Lower lobe of right lung (tissue), 2 donors: ENCODE measurements at places on chromosomes 6 and 20. TPM values are rescaled to one million over a fixed set of nuclear protein-coding genes. Genes with fewer than 3 reads are reported as not detected.

Gene GHRH
- not detected for total RNA-seq

Gene SPATA25
- total RNA-seq, result 1.1 TPM

Gene RCAN2
- total RNA-seq, result 9.0 TPM

Gene UBE2J1
- total RNA-seq, result 46.9 TPM
